Choroid plexus epithelial cell (primary cell): ENCODE measurements at places on chromosomes 5 and 9.
A peak's percentile ranks its signal among the peaks of the same experiment; 100 is the strongest.

GRCh38 chr5:102765350-102765749, 10.2 kb downstream of the PAM start:
- no peak for DNase-seq

GRCh38 chr9:88782931-88783710, 208.1 kb upstream of the S1PR3 start:
- DNase-seq = no peak

DNA sequence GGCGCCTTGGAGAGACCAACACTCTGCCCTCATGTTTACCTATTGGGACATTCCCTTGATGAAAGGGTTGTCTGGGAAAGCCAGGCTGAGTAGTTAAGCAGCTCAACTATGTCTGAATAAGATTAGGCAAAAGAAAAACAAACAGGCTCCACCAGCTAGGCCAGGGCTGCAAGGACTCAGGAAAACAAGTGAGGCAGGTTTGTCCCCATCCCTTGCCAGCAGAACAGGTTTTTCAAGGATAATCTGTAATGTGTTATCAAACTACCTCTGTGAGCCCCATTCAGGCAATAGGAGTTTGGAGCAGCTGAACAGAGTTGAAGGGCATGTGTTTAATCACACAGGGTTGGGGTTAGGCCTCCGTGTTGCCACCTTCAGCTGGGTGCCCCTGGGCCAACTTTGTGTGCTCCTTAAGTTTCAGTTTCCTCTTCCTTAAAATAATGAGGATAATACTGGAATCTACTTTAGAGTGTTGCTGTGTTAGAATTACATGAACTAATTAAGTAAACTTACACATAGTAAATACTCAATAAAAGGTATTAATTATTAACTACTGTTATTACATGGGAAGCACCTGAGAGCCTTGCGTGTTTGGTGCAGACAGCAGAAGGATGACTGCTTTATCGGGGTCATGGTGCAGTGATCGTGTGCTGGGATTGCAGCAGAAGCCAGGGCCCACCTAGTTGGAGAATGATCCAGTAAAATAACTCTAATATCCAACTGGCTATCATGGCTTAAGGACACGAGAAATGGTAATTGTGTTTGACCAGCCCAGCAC, 72.1 kb upstream of the ATP10B start:
- DNase-seq = no peak

DNA sequence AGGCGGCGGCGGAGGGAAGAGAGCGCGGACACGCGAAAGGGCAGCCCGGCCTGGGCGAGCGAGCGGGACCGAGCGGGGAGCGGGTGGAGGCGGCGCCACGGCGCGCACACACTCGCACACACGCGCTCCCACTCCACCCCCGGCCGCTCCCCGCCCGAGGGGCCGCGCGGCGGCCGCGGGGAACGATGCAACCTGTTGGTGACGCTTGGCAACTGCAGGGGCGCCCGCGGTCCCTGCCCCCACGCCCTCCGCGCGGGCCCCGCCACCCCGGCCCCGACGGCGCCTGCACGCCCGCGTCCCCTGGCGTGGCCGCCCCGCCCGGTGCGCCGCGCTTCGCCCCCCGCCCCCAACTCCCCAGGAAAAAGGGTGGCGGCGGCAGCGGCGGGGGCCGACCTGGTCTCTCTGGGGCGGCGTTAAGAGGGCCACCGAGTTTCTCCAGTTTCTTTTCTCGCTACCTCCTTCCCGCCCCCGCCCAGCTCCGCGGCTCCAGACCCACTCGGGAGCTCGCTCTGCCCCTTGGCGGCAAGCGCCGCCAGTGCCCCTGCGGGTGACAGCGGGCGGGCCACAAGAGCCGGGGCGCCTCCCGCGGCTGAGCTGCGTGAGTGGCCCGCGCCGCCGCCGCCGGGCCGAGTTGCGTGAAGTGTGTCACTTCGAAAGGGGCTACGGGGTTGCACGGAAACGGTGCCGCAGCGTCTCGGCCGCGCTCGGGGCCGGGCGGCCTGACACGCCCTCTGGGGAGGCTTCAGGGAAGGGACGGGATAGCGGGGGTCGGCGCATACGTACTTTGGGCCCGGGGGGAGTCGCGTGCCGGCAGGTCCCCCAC, at the start of gene NR3C1:
Gene NR3C1, minus strand, starts transcription at position 94 of the 823 bp plus-strand sequence. CDS start 2,847 bp downstream, outside the sequence.
- peak; percentile 89 for DNase-seq

GRCh38 chr5:73280821-73281746, 108.1 kb downstream of the TMEM174 start:
- peak; percentile 67 for DNase-seq

GRCh38 chr5:83354958-83355357, 116.6 kb upstream of the VCAN start:
- DNase-seq = no peak

GRCh38 chr9:133828338-133828997, 90.3 kb upstream of the SARDH start:
- DNase-seq = no peak

DNA sequence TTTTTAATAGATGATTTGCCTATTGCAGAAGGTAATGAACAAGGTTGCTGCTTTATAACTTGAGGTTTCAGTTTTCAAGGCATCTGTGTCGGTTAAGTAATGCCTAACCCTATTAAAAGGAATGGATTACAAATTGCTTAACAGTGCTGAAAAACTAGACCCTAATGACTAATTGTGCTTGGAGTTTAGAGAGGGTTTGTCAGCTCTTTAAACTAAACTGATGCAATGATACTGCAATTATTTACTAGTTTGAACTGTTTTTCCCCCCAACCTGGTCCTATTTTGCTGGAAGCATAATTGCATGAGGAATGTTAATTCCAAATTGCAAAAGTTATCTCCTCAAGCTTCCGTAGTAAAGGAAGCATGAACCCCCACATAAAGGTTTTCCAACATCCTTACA, 39.3 kb upstream of the TLX3 start:
- DNase-seq = peak; percentile 78

DNA sequence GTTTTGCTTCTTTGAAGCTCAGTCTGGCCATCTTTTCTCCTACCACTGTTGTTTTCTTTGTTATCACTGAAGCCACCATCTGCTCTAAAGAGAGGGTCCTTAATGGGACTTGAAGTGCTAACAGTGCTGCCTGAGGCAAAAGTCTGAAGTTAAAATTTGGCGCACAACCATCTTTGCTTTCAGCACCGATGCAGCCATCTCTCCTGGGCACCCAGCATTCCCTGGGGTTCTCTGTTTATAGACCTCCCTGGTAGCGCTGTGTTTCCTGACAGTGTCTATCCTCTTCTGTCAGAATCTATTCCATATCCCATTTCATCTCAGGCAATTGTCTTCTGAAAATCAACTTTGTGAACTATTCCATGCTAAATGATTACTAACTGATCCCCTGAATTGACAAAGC, 491.5 kb upstream of the MPDZ start:
- DNase-seq = no peak

DNA sequence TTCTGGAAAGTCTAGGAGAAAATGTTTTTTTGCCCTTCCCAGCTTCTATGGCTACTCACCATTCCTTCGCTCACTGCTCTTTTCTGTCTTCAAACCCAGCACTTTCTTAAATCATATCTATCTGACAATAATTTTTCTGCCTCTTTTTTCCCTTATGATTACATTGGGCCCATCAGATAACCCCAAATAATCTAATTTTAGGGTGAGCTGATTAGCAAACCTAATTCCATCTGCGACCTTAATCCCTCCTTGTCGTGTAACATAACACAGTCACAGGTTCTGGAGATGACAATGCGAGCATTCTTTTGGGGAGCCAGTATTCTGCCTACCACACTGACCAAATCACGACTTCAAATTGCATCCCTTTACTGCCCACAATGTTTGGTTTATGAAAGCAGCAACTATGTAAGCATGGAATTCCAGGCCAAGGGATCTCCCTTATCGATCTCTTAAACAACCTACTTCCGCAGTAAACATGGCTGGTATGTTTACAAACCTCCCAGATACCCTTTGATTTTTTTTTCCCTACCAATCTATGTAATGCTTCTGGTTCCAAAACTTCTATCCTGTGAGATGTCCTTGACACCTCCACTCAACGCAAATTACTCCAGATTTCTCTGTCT, 2122.2 kb downstream of the MAT2B start:
- DNase-seq = no peak

DNA sequence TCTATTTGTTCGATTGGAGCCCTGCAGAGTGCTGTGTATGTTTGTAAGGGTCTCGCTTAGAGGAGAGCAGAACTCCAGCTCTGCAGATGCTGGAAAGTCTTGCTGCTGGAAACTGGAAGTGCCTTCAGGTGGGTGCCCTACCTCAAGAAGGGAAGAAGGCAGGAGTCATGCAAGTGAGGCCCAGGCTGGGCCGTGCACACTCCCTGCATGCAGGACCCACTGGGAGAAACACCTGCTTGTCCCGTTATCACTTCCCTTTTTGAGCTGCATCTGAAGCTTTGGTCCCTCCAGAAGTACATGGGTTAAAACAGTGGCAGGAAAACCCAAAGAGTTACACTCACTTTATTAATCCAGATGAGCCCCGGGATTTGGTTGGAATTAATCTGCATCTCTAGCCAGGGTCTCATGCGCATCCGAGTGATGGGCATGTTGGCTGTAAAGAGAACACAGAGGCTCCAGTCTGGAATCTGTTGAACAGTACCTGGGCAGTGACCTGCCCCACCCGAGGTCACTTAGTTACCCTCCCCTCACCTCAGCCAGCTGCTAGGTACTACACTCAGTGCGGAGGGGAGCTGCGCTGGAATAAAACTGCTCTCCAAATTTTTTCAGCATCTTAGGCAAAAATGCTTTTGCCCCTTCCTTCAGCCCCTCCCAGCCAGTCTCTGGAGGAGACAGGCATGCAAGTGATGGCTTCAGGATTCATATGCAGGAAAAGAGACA, 1.4 kb downstream of the IRF1 start:
- no peak for DNase-seq

GRCh38 chr5:154701181-154701580, 54.0 kb upstream of the LARP1 start:
- DNase-seq = no peak
